Thymus (tissue), 14 donors: ENCODE measurements at places on chromosomes 1 and 21. TPM values are rescaled to one million over a fixed set of nuclear protein-coding genes. Genes with fewer than 3 reads are reported as not detected.
A peak's percentile ranks its signal among the peaks of the same experiment; 100 is the strongest.

Gene SHISAL2A
- polyA plus RNA-seq = 2.6 TPM

GRCh38 chr1:162561616-162562469 lies at the start of gene UAP1:
Gene UAP1, plus strand, starts transcription at chr1:162561722. Its CDS starts 4,347 bp downstream, at chr1:162566069.
- DNase-seq = no peak

GRCh38 chr21:26142363-26142762 lies 28.2 kb downstream of the APP start:
- no peak for DNase-seq

DNA sequence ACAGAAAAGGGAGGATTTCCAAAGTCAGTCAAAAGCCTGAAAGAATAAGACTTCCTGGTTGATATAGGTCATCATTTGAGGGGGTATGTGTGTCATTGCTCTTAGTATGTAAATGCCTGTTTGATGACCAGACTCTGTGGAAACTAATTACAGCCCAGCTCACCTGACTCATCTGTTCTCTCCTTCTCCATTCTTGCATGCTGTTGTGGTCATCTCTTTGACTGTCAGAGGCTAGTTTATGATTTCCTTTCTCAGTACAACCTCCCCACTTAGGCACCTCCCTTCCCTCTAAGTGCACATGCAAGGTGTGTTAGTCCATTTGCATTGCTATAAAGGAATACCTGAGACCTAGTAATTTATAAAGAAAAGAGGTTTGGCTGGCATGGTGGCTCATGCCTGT lies 2.4 kb upstream of the C1orf116 start:
- DNase-seq = no peak

- DNase-seq = no peak
Measured at GRCh38 chr1:201954263-201955008, 867 bp upstream of the TIMM17A start.

- DNase-seq = no peak
Measured at GRCh38 chr1:9416506-9416905, 122.8 kb upstream of the SLC25A33 start.

GRCh38 chr1:6438047-6438525 lies 13.5 kb downstream of the ESPN start:
- no peak for DNase-seq

DNA sequence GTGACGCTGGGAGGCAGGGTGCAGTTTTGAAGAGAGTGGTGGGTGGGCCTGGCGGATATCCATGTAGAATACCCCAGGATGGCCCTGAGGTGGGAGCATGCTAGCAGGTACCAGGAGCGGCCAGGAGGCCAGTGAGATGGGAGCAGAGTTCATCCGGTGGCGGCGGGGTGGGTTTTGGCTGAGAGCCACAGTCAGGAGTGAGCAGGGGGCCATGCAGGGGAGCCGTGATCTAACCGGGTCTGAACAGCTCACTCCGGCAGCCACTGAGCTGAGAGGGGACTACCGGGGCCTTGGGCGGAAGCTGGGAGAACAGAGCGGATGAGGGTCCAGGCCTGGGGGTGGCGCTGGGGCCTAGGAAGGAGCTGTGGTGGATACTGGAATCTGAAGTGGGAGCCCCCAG lies 47.6 kb upstream of the LRP8 start:
- DNase-seq = no peak

- DNase-seq = peak; percentile 59
Measured at GRCh38 chr1:24483441-24483840, 19.2 kb upstream of the RCAN3 start.
